Stimulated activated CD4-positive, alpha-beta T cell treated with anti-CD3 and anti-CD28 coated beads, Interleukin-2, amount 100 ng/mL, for 24 hours (primary cell): ENCODE measurements at places on chromosomes 16 and 17.

- no peak for DNase-seq
Measured at GRCh38 chr16:82761236-82761635, 134.5 kb downstream of the CDH13 start.

- no peak for DNase-seq
Measured at GRCh38 chr17:44266402-44267164, 1.4 kb downstream of the SLC4A1 start.

GRCh38 chr16:89071686-89072547 lies 21.7 kb upstream of the ACSF3 start:
- no peak for DNase-seq

- no peak for DNase-seq
Measured at GRCh38 chr17:1227917-1228780, 42.1 kb upstream of the BHLHA9 start.

GRCh38 chr17:81911969-81912368 lies 770 bp upstream of the PCYT2 start:
- DNase-seq: no peak

- DNase-seq: no peak
Measured at GRCh38 chr17:72778169-72779151, 314.0 kb downstream of the SLC39A11 start.

GRCh38 chr16:25707982-25708583 lies 16.3 kb downstream of the HS3ST4 start:
- peak; percentile 17 for DNase-seq

DNA sequence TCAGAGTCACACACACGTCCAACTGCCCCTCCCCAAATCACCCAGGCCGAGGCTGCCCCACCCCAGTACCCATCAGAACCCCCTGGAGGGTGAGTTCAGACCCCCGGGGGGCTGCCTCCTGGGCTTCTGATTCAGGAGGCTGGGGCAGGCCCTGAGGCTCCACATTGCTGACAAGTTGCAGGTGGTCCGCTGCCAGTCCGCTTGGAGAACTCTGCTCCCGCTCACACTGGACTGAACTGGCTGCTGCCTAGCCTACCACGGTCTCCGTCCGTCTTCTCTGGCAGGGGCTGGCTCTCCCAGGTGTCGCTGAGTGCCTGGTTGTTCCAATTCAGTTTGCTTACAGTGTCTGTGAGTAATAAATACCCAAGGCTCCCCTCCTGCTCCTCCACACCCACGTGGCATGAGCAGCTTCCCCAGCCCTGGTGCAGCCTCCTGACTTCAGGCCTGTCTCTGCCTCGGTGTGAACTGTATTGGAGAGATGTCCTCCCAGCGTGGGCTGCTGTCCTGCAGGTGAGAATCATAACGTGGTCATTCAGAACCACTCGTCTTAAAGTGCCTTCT lies 163.4 kb downstream of the LAT start:
- peak; percentile 44 for DNase-seq

GRCh38 chr16:17171250-17172143 lies 299.3 kb downstream of the XYLT1 start:
- DNase-seq: no peak

DNA sequence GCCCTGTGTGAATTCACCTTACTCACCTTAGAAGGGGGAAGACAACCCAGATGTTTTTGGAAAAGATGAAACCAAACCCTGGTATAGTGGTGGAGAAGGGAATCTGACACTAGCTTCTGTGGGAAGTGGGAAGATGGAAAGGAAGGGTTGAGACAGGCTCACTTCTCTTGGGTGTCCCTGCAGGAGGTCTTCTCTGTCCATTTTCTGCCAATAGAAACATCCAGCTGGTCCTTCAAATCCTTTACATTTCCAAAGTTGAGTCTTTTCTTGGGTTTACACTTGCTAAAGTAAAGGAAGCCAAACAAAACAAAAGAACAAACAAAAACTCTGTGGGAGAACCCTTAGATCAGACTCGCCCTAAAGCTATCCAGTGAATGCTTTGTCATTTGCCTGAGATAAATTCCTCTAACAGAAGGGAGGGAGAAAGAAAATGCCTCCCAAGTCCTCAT lies 10.2 kb downstream of the HOXB1 start:
- no peak for DNase-seq

DNA sequence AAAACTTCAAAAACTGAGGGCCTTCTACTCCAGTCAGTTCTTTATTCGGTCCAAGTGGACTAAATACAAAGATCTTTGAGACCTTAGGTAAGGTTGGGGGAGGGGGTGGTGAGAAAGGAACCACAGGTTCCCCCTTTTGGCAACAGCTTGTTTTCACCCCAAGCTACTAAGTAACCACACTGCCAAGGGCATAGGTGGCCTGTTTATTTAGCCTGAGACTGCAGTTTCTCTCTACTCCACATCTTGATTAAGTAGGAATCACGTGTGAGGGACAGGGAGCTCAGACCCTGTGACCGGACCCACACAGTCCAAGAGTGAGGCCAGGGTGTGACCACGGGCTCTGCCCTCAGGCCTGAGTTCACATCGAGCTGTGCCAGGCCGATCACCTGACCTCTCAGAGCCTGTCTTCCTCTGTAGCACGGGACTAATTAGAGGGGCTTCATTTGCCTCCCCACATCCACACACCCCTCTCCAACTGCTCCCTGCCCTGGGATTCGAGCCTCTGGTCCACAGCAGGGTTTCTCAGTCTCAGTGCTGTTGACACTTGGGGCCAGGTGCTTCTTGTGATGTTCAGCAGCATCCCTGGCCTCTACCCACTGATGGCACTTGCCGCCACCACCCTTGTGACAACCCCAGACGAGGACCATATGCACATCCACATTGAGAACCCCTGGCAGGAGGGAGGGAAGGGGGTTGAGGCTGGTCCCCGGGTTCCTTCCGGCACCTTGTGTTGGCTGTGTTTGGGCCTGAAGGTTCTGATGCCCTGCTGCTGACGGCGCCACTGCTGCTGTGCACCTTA lies 17.8 kb downstream of the ST6GALNAC2 start:
- DNase-seq: no peak

GRCh38 chr16:2428051-2428783 lies 1.0 kb upstream of the CCNF start:
- peak; percentile 25 for DNase-seq

DNA sequence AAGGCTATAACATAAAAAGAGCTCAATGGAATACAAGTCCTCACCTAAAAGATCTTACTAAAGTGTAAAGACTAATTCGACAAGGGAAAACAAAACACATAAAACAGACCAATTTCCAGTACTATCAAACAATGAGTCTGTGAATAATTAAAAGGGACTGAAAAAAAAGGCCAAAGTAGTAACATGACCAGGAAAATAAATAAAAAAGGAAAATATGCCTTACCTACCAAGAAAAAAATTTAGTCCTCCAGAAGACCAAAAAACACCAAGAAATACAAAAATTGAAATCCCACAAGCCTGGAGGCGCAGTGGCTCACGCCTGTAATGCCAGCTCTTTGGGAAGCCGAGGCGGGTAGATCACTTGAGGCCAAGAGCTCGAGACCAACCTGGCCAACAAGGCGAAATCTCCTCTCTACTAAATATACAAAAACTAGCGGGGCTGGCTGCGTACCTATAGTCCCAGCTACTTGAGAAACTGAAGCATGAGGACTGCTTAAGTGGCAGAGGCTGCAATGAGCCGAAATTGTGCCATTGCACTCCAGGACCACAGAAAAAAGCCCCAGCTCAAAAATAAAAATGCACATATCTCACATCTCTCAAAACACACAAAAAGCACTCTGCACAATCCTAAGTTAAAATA lies 60.8 kb downstream of the TEX14 start:
- peak; percentile 68 for DNase-seq

DNA sequence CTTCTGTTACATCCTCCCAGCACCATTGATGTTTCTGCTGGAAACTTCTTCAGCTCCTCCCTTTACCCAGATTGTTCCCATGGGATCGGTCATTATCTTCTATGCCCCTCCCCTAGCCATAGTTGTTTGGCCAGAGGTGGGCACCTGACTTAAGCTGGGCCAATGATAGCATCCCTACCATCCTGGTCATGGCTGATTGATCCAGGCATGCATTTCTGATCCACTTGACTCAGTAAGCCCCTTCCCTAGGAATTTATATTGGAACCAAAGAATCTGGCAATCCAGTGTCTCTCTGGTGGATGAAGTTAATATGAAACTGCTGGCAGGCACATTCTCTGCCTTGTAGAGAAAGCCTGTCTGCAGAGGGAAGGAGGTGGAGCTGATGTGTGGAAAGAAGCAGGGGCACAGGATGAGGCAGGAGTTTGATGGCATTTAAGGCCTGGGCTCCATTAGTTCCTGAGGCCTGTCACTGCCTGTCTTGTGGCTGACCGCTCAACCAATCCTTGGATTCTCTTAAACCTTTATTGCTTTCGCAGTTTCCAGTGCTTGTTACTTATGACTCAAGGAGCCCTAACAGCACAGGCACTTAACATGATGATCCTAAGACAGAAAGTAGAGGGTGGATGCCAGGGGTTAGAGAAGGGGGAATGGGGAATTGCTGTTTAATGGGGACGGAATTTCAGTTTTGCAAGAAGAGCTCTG lies 152.4 kb downstream of the ABCC12 start:
- no peak for DNase-seq

- DNase-seq: peak; percentile 37
Measured at GRCh38 chr17:3385869-3386816, at the start of gene OR3A2. Gene OR3A2 (minus strand): TSS chr17:3386308.

GRCh38 chr16:12826559-12826958 lies 22.9 kb upstream of the CPPED1 start:
- no peak for DNase-seq

DNA sequence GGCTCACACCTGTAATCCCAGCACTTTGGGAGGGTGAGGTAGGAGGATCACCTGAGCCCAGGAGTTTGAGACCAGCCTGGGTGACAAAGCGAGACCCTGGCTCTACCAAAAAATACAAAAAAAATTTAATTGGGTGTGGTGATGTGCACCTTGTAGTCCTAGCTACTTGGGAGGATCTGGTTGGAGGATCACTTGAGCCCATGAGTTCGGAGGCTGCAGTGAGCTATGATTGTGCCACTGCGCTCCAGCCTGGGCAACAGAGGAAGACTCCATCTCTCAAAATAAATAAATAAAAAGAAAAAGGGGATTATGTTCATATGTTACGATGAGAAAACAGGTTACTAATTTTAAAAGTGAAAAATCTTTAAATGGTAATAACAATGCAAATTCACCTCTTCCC lies 996 bp downstream of the MLKL start:
- DNase-seq: no peak

DNA sequence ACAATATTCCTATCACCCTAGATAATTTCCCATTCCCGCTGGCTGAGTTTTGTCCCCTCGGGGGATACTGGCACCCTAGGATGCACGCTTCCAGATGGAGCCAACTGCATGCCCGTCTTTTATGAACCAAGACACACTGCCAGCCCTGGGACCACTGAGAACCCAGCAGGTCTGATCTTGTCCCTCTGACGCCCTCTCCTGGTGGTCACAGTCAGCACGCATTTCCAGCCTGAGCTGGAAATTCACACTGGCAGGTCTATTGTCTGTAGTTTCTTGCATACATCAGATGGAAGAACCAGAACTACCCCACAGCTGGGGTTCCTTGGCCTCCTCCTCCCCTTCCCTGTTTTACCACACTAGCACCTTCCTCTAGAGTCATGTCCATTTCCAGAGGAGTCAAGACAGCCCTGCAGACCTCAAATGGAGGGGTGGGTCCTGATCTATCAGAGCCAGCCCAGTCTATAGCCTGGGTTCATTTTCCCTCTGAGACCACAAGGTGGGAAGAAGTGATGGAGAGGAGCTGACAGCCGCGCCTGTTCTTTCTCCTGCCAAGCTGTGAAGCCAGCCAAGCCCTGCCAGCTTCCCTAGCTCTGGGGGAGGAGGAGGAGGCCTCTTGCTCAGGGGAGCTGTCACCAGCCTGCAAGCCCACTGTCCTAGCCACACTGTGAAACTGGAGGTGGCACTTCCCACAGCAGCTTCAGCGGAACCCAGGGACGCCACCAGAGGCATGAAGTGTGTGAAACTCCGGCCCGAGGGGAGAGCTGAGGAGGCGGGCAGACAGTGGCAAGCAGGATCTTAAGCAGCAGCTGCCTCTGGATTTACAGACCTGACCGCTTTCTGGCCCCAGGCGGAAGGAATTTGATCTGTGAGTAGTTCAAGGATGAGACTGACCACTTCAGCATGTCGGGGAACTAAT lies 29.3 kb downstream of the MXRA7 start:
- peak; percentile 68 for DNase-seq

- peak; percentile 34 for DNase-seq
Measured at GRCh38 chr16:1526608-1527555, 6.6 kb upstream of the TMEM204 start.

- peak; percentile 65 for DNase-seq
Measured at GRCh38 chr17:8016632-8017424, 14.4 kb downstream of the GUCY2D start.

DNA sequence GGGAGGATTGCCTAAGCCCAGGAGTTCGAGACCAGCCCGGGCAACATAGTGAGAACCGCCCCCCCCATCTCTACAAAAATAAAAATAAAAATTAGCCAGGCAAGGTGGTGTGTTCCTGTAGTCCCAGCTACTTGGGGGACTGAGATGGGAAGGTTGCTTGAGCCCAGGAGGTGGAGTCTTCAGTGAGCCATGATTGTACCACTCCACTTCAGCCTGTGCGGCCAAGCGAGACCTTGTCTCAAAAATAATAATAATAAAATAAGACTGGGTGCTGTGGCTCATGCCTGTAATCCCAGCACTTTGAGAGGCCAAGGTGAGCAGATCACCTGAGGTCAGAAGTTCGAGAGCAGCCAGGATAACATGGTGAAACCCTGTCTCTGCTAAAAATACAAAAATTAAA lies 11.5 kb downstream of the PDP2 start:
- no peak for DNase-seq

DNA sequence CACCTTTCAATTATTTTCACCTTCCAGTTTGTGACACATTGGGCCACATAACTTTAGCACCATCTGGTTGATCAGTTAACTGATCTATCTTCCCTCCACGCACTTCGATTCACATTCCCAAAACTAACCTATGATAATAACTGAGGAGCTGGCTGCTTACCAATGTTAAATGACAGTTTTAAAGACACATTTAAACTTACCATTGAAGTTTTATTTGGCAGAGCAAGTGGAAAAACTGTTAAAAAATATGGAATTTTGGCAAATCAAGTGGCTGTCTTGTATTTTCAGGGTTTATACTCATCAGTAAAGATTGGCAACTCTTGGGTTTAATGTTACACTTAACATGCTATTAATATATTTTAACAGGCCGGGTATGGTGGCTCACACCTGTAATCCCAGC lies 5.4 kb upstream of the APOH start:
- no peak for DNase-seq

DNA sequence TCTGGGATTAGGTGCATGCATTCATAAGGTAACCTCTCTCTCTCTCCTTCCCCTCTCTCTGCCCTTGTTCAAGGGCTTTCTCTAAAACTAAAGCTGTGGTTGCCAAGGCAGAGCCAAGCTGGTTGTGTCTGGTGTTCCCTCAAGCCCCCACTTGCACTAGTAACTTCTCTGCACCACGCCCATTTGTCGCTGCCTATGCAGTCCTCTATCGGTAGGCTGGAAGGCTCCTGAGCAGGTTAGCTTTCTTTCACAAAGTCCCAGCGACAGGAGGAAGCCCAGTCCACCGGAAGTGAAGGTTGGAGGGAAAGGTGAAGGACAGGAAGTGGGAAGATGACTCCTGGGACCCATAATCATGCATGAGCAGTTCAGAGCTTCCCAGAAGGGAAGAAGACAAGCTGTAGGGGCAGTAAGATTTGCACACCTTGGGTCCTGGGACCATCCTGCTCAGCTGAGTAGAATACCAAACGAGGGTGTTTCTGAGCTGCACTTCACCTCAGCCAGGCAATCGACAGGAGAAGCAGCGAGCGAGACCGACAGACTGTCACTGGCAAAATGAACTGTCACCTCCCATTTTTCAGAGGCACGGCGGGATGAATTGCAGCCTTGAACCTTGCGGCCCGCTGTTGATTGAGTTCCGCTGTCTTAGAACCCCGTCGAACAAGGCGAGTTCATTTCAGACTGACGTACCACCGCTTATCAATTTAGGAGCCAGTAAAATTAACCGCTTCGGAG lies 14.7 kb upstream of the SKAP1 start:
- DNase-seq: peak; percentile 34

- DNase-seq: peak; percentile 69
Measured at GRCh38 chr17:35433075-35433894, 985 bp upstream of the SLFN12 start.
